ENCODE measurements at places on chromosomes 4 and X.

- no peak for DNase-seq
Observed at GRCh38 chr4:186917136-186917535, 193.5 kb upstream of the FAT1 start.

DNA sequence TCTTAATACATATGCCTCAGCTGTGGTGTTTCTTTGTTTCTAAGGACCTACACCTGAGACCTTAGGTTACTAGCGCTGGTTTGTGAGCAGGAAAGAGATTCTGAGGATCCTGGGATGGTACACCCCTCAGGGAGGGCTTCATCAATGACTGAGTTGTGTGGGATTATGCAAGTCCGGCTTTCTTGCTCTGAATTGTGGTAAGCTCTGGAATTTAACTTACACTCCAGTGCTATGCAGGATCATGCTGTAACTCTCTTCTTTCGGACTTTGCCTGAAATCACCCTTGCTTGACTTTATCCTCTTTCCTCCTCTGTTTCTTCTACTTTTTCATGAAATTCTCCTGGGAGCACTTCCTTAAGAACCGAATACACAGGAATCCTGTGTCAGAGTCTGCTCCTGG, 431.5 kb upstream of the BOD1L1 start:
- DNase-seq = no peak

DNA sequence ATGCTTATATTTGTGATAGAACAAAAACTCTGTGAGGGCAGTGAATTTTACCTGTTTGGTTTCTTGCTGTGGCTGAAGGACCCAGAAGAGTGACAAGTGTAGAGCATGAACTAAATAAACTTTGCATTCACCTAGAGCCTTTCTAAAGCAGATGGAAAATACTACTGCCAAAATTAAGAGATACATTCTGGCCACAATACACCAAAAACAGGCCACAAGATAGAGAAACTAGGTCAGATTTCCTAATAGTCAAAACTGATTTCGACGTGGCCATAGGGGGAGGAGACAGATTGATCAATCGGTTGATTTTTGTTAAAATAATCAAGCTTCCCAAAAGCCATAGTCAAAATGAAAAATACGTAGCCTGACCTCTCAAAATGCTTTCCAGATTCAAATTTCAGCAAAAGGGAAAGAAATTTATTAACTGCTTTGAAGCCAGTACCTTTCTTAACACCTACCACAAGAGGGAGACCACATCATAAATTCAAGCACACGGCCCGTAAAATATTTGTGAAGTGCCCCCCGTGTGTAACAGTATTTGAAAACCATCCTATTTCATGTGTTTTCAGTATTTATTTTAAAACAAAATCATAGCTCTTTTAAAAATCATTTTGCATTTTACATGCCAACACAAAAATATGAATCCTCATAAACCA, 132.4 kb downstream of the CORIN start:
- DNase-seq = no peak

GRCh38 chr4:10098780-10099160, 17.8 kb downstream of the WDR1 start:
- no peak for DNase-seq

DNA sequence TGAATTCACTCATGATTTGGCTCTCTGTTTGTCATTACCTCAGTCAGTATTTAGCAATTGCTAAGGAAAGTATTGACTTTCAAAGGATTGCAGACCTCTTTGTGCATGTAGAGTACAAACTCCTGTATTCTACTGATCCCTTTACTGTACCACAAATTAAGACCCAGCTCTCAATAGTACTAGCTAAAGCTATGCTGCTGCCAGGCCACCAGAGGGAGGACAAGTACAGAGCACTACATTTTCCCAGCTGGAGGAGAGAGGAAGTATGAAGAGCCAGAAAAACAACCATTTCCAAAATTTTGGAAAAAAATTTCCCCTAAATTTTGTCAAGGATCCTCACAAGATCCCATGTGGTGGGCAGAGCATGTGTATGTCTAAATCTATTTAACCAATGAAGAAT, 175.0 kb upstream of the MTMR8 start:
- no peak for DNase-seq

All from GM04503 (cell line).